ENCODE measurements at places on chromosomes 11 and 22.

DNA sequence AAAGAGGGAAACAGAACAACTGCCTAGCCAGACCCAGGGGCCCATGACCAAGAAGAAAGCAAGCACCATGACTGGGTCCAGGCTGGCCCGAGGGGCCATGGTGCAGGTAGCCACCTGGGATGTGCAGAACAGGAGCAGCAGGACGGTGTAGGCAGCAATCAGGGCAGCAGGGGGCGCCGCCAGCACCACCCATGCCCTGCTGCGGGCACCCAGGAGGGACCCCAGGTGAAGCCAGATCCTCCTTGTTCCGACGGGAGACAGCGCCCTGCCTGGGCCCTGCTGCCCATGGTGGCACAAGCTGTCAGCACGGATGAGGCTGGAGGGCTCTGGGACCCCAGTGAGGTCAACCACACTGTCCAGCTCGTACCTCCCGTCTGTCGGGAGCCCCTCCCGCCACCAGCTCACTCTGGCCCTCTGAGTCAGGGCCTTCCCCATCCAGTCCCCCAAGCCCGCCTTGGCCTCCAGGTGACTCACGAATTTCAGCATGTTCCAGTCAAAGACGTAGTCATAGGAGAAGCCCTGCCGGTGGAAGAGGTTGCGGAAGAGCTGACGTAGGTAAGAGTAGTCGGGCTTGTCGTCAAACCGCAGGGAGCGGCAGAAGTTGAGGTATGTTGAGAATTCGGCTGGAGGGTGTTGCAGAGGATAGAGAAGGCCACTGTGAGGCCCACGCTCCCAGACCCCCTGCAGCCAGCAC lies 18.8 kb downstream of the CSNK1E start:
- DNase-seq, result no peak

GRCh38 chr11:114242032-114242431 lies 54.2 kb upstream of the NNMT start:
- no peak for DNase-seq

DNA sequence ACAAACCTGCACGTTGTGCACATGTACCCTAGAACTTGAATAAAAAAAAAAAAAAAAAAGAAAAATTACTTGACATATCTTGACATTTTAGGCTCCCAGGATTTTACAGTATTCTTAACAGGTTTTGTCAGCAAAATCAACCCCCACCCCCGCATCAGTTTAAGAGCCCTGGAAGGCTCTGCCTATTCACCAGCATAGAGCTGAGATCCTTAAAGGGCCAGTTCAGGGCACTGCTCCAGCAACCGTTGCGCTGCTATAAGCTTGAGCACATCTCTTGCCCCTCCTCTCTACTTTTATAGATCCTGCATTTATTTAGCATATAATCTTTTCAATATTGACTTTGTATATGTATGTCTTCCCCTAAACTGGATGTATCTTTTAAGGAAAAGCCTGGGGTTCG lies 697 bp upstream of the PAFAH1B2 start:
- no peak for DNase-seq

GRCh38 chr11:121571506-121571905 lies 118.7 kb upstream of the SORL1-AS1 start:
- DNase-seq, result no peak

DNA sequence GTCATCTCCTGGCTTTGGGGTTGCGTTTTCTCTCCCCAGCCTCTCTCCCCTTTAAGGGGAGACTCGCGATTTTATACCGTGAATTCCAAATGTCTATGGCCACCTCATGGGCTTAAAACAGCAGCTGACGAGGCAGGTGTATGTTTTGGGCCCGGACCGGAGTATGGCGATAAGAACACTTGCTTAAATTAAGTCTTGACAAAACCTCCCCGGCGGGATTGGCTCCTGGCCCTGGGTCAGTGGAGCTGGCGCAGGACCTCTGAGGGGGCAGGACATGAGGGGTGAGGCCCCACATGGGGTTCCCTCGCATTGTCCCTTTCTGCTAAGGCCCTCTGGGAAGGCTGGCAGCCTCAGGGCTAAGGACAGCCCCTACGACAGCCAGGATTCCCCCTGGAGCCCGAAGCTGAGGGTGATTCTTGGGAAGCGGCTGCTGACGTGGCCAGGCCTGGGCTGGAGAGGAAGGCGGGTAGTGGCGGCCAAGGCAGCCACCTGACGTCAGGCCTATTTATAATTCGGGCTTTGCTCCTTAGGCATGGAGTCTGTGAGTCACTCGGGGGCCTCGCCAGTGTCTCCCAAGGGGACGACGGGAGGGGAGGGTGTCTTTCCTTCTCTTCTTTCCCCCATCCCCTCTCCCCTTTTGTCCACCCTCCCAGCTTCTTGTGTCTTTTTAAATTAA lies 12.7 kb downstream of the MYO18B start:
- DNase-seq, result no peak

DNA sequence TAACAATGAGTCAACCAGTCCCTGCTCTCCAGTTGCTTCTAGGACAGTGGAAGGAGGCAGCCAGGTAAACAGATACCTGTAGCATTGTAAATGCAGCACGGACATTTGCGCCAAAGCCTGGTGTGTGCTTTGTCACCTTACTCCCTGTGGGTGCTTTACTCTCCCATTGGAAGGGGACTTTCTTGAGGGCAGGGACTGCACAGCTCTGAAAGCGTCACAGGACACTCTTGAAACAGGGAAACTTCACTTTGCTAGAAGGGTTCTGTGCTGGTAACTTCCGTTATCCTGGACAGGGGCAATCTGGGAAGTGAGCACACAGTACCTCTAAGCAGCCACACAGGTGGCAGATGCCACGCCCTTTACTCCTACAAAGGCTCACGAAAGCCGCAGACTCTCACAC lies 99.8 kb downstream of the MYO18B start:
- DNase-seq, result no peak

GRCh38 chr22:38953577-38954413 lies 3.6 kb upstream of the APOBEC3A start:
- no peak for DNase-seq

DNA sequence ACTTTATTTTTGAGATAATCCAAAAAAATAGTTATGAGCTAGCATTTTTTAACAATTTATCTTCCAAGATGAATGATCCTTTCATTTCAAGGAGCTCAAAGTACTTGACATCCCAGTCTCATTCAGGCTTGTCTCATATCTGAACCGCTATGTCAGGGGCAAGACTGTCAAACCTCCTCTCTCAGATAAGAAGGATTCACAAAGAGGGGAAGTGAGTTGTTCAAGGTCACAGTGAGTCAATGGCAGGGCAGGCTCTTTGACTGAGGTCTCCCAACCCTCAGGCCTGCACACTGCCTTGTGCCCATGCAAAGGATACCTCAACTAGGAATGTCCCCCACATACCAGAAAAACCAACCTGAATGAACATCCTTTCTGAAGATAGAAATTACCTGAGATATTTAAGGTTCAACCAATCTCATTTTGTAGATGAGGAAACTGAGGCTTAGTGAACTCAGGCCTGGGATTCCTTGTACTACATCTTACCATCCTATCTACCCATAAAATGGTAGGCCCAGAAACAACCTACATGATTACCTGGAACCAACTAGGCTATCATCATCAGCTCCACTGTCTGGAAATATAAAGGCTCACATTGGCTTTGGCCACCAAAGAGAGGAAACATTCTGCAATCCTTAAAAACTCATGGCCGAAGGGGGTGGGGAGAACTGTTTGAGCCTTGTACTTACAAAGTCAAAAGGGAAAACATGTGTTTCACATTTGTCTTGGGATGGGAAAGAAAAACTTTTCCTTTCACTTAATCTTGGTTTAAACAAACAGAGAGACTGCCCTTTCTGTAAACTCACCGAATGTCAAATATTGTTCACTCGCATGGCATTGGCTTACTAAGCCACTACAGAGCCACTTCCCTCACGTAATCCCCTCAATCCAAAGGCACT lies 51.1 kb downstream of the LIF start:
- DNase-seq, result no peak

- DNase-seq, result no peak
These were observed 88.1 kb downstream of the GALNT18 start for GRCh38 chr11:11533751-11534150.

GRCh38 chr11:70871881-70872280 lies 380.5 kb downstream of the SHANK2 start:
- DNase-seq, result no peak

DNA sequence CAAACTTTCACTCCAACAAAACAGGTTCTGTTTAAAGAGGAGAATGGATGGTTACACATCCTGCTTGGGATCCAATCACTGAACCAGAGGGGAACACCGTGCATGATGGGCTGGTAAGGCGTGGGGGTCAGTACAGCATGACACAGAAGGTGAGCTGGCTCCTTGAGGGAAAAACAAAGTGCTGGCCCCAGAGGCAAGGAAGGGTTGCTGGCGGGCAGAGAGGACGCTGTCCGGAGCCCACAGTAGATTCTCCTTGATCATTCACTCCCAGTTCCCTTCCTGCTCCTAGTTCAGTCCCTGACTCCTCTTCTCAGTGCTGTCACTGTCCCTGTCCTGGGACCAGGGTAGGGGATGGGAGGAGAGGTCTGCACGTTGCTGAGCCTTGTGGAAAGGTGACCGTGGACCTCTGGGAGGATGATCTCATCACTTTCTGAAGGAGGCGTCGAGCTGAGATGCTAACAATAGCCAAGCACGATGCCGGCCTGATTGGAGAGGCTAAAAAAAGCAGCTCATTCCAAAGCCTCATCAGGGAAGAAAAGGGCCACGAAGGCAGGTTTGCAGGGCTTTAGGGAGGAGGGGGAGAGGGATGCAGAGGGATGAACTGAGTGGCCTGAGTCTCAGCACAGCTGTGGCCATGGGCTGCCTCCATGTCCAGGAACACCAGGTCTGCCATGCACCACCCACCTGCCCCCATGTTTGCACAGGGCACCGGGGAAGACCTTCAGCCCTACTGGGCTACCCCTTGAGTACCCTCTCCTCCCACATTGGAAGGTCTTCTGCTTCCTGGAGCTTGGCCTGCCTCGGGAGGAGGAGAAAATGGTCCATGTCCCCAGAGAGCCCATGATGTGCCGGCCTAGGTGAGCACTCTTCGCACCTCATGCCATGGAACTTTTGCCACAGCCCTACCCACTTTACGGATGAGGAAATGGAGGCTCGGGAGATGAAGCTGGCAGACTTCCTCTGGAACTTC lies 72.7 kb upstream of the RTL6 start:
- no peak for DNase-seq

DNA sequence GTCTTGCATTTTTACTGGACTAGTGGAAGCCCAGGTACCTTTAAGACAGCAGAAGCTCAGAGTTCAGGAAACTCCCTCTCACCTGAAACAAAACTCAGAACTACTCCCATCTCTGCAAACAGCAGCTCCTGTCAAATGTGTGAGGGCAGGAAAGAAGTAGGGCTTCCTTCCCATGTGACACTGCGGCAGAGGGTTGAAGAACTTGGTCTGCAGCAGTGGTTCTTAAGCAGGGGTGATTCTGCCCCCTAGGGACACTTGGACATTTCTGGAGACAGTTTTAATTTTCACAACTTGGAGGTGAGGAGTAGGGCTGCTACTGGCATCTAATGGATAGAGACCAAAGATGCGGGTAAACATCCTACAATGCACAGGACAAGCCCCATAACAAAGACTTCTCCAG lies 63.4 kb downstream of the RCN1 start:
- DNase-seq, result no peak

DNA sequence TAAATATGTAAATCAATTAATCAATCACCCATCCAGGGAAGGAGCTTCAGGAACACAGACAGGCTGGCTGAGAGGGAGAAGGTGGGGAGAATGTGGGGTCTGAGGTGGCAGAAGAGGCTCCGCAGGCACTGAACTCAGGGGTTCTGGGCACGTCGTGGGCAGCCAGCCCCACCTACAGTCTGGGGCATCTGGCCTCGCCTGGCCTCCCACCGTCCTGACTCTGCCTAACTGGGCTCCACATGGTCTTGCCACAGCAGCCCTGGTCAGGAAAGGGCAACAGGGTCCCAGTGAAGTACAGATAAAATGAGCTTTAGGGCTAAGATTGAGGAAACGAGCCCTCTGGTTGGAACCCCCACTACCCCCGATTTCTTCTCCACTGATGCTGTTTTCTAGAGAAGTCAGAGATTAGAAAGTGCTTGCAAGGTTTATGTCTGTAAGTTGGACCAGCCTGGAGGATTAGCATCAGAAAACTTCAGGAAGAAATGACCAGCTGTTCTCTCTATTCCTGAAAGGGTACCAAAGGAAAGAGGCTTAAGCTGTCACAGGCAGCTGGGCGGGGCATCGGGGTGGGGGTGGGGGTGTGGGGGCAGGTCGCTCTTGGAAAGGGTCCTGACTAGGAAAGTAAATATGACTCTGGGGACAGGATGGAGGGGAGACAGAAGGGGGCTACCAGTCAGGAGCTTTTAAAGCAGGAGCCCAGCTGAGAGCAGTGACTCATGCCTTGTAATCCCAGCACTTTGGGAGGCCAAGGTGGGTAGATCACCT lies 261.7 kb downstream of the BUD13 start:
- DNase-seq, result no peak

GRCh38 chr11:65169164-65169641 lies 830 bp upstream of the SPDYC start:
- no peak for DNase-seq

- DNase-seq, result no peak
These were observed 450.1 kb upstream of the LUZP2 start for GRCh38 chr11:24046731-24047130.

GRCh38 chr11:19232910-19233503 lies 7.7 kb downstream of the E2F8 start:
- DNase-seq, result peak; percentile 31

GRCh38 chr22:46538814-46539160 lies 1.4 kb upstream of the CELSR1 start:
- no peak for DNase-seq

- DNase-seq, result no peak
These were observed 305.4 kb downstream of the ST3GAL4 start for GRCh38 chr11:126660761-126661425.
